ENCODE measurements at places on chromosomes 5 and 9.

- no peak for DNase-seq
These were observed 181.5 kb upstream of the PIK3R1 start for GRCh38 chr5:68033961-68034571.

GRCh38 chr9:19429595-19429994 is 20.8 kb downstream of the ACER2 start:
- no peak for DNase-seq

DNA sequence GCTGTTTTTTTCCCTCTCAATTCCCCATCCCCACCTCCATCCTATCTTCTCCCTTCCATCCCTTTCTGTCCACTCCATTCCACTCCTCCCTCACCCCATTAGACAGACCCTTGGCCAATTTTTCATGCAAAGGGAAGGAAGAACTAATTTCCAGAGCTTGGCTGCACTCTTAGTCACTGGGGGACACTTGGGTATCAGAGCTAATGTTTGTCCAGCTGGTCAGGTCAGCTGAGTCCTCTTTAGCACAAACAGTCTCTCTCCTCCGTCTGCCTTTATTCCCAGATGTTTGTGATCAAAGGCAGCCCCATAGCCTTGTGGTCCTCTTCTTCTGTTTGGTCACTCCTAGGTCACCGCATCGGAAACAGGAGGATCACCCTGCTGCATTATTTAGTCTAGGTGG is 148.5 kb downstream of the NMUR2 start:
- DNase-seq, result no peak

DNA sequence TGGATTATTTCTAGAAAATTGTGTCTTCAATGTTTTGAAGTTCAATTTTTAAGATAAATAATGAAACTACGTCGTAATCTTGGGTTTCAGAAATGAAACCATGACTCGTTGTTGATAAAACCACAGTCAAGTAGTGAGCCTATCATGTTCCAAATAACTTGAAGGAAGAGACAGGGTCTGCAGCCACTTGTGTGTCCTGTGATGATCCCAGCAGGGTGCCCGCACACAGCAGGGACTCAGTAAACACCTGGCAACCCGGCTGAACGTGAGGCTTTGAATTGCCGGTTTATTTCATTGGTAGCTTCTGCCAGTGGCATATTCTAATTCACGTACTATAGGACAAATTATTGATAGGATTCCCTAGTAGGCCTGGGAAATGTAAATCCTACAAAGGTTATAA is 679.6 kb downstream of the IRX1 start:
- no peak for DNase-seq
